ENCODE measurements at places on chromosomes 3 and 15.

GRCh38 chr3:184643442-184643841 lies 68.4 kb downstream of the MAGEF1 start:
- DNase-seq = no peak

DNA sequence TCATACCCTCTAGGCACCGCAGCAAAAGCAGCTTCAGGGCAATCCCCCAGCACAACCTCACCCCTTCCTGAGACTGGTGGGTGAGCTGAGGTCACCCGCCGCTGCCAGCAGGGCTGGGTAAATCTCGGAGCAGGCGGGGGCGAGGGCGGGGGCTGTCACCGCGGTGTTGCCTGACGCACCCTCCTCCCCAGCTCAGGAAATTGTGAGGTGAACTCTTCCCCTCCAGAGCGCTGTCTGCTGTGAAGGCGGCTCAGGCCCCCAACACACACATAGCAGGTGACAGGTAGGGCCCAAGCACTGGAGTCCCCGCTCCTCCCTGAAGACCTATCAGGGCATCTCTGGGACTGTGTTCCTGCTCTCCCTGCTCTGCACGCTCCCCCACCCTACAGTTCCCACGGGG lies 30.2 kb upstream of the FURIN start:
- no peak for DNase-seq

GRCh38 chr15:41169781-41170180 lies 53.7 kb upstream of the INO80 start:
- no peak for DNase-seq

DNA sequence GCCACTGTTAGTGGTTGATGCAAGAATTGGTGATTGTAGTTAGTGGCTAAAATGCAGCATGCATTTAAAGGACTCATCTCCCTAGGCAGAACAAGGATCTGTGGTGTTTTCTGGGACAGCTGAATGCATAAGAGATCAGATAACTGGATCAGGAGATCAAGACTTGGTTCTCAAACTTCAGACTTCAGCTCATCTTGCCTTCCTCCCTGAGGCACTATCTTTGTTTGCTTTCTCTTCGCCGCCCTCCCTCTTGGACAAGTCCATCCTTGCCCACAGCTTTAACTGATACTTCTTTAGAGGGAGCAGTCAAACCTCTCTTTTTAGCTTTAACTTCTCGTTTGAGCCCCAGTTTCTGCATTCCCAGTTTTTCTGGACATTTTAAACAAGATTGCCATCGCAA lies 195.4 kb upstream of the TPRG1 start:
- no peak for DNase-seq

DNA sequence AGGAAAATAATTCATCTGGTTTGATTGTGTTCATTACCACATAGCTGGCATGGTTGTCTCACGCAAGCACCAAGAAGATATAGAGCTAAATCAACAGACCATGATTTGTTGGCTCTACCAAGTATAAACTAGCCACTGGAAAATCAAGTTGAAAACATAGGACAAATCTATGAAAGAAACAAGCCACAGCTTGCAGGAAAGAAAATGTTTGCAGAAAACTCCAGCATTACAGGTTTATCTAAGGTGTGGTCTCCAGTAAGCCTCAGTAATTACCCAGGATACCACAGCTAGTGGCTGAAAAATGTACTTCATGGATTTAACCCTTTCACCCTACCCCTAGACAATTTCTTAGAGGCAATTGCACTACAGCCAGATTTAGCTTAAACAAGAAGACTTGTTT lies 340.6 kb downstream of the SOX2 start:
- DNase-seq = no peak

DNA sequence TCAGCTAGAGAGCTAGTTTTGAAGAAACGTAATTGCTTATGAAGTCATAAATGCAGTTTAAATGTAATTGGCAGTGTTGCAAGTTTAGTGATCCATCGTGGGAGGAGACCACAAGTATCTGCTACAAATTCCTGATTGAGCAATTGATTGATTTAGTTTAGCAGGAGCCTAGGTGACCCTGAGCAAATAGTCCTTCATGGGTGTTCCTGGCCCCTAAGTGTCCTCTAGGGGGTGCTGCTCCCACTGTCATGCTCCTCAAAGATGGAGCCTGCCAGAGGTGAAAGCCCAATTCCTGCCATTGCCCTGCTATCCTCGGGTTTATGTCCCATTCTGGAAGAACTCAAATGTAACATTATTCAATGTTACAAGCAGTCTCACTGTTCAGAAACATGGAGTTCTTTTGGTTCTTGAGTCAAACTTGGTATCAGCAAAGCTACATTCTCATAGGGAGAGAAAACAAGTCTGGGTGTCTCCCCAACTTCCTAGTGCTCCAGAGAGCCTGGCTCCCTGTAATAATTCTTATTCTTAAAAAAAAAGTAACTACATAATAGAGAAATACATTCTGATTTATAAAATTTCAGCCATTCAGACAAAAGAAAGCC lies 29.8 kb upstream of the SENP5 start:
- peak; percentile 15 for DNase-seq

DNA sequence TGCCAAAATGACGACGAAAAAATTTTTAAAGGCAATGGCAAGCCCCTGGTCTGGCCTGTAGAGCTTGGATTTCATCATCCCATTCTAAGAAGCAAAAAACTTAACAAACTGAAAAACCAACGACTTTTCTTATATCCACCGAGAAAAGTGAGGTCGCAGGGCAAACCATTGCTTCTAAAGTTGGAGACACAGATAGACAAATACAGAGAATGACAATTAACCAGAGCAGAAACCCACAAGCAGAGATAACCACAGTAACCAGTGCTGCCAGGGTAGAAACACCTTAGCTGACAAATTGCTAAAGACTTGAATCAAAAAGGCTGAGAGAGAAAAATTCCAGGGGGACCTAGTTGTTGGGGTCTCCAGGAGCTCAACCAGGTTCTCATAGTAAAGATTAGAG lies 386.5 kb upstream of the SGO1 start:
- no peak for DNase-seq

DNA sequence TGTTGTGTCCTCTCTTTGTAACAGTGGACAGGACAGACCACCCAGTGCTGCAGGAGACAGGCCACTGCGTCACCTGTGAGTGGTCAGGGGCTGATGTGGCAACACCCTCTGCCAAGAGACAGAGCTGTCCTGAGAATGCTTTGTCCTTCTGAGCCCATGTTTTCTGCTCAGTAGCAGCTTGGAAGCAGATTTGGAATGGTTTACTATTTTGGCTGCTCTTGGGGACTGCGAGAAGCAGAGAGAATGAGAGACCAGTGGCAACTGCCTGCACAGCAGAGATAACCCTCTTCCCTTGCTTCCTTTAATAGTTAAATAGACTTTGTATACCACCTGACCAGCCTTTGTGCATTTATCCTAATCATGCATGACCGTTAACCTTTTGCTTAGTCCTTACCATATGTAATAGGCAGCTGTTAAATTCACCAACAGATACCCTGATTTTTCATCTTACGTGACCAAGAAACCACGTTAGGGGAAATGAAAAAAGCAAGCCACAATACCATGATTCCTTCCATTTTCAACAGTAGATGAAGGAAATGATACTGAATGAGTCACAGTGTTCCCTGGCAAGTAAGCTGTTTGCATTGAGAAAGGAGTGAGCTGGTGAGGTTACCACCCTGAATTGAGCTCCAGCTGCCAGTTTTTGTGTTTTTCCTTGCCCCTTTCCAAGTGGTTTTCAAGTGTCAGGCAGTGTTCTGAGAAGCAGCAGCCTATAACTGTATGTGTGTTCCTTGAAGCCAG lies 35.5 kb downstream of the B3GALNT1 start:
- peak; percentile 40 for DNase-seq

DNA sequence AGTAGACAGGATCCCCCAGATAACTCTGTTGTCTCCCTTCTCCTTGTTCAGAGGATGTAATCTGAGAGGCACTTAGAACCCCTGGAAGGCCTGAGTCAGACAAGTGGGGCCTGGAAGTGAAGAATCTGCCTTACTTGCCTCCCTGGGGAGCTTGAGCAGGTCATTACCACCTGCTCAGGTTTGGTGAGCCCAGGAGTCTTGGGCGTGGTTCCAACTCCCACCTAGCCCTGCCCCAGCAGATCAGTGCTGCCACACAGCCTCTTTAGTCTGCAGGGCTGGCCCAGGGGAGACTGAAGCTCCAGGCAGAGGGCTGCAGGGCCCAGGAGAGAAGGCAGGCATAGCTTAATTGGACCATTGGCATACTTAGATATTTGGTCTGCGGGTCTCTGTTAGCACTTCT lies 230.0 kb downstream of the ERC2 start:
- peak; percentile 28 for DNase-seq

DNA sequence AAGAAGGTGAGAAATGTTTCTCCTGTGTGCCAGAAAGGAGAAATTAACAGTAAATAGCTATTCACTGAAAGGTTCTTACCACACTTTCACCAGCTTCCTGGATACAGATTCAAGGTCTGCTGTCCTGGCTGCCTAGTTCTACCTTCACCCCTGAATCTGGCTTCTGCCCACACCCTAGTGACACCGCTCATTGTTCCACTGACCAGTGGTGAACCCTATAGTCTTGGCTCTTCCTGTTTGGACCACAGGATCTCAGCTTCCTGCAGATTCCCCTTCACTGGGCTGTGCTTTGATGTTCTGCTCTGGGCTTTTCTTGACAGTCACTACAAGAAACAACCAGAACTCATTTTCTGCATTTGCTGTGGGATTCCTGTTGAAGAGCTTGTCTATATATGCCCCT lies 250.0 kb downstream of the XXYLT1 start:
- DNase-seq = no peak

DNA sequence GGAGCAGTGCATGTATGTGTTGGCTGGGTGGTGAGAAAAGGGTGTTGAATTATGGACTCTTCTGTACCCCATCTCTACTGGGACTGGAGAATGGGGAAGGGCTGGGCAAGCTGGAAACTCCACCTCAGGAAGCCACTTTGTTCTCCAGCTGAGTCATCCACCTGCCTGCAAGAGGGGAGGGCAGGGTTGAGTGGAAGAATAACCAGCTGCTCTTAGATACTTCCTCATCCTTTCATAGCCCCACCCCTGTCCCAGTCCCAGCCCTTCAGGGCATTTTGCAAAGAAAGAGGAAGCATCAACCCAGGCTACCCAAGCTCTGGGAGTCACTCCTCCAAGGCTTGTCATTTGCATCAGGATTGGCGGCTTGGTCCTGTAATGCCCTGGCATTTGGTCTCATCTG lies 33.1 kb downstream of the RAB11A start:
- no peak for DNase-seq

DNA sequence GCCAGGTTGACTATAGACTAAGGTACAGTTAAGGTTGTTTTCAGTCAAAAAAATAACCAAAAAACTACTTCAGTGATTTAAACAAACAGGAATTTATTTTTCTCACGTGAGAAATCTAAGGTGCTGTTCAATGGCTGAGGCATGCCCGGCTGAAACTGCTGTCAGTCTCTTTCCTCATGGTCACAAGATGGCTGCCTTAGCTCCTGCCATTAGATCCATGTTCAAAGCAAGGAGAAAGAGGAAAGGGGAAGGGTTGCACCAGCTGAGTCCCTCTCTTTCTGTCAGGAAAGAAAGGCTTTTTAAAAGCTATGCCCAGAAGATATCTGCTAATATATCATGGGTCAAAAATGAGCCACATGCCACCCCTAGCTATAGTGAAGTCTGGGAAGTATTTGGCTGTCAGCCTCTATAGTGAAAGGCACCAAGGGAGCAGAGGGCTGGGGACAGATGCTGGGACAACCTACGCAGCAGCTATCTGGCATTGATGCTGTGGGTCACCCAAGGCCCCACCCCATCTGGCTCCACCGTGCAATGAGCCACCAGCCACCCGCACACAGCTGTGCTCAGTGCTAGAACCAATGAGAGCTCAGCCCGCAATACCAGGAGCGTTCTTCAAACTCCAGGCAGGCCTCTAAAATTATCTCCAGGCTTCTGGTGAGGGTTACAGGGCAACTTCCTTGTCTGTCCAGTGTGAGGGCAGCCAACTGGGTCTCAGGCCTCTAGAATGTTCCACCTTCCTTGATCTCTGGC lies 64.7 kb upstream of the GATA2 start:
- DNase-seq = no peak

DNA sequence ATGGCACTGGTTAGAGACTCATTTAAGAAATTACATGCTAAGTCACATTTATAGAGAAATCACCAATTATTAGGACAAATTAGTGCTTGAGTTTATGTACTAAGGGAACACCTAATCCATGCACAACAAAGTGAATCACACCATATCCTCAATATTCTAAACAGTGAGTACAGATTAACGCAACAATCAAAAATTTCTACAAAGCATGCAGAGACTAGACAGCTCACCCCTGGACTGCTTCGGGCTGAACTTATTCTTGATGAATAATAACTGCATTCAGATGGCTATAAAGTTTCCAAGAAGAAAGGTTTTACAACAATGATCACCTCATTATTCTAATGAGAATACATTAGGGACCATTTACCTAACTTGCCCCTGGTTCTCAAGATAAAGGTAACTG lies 66.5 kb downstream of the LRRFIP2 start:
- no peak for DNase-seq

DNA sequence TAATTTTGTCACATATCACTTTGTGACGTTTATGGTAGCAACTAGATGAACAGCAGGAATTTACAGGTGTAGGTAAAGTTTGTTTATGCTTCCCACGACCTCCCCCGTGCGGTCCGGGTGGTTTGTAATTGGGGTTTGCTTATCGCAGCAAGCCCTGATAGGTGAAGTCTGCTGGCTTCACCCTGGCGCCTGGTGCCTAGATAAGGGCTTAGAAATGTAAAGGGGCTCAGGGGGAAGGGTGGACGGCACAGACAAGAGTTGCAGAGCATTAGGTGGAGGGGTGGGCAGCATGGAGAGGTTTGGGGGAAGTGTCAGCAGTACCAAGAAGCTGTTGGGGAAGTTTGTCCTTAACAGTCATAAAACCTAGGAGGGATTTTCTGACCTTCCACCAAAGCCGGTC lies 108.1 kb upstream of the RNF7 start:
- DNase-seq = no peak

DNA sequence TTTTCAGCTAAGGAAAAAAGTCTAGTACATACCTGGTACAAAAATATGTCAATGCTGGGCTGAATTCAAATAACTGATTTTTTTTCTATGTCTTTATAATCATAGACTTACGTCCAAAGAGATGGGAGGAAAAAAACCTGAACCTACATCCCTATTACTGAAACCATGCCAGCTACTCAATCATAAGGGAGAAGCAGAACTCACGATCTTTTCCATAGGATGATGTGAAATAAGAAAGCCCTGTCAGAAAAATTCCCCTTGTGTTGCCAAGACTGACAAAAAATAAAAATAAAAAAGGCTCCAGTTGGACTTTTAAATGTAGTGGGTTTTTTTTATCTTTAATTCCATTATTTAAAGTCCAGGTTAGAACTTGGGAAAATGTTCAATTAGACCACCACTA lies 3.3 kb downstream of the MSL2 start:
- DNase-seq = no peak

DNA sequence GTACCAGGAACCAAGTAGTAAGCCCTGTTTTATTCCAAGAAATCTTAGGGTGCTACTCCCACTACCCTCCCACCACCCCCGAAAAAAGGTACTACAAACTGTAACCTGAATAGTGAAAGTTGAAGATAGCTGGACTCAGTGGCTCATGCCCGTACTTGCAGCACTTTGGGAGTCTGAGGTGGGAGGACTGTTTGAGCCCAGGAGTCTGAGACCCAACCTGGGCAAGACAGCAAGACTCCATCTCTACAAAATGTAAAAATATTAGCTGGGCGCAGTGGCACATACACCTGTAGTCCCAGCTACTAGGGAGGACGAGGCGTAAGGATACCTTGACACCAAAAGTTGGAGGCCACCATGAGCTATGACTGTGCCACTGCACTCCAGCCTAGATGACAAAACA lies 7.9 kb downstream of the RHOA start:
- no peak for DNase-seq

Measured in NCI-H187 (cell line).